ENCODE measurements at places on chromosomes 13 and 19. TPM values are rescaled to one million over a fixed set of nuclear protein-coding genes. Genes with fewer than 3 reads are reported as not detected.

The OR7C1 gene
- not detected for total RNA-seq

The GPR12 gene
- not detected for total RNA-seq

The CSNK1A1L gene
- total RNA-seq: not detected

The DNM2 gene
- 104 TPM for total RNA-seq
